Peyer's patch (tissue), 4 donors: ENCODE measurements at places on chromosomes 16 and 17. TPM values are rescaled to one million over a fixed set of nuclear protein-coding genes. Genes with fewer than 3 reads are reported as not detected.

- H3K27ac ChIP-seq: no peak overlapping the region
- no peak for DNase-seq
- no peaks in the 10 kb centered on the region for H3K27me3 ChIP-seq
Measured at GRCh38 chr17:15930426-15930825, 14.5 kb upstream of the ADORA2B start.

HOXB3 gene
- 68.1 TPM for total RNA-seq

GRCh38 chr16:8110572-8111514, 479.5 kb downstream of the TMEM114 start:
- H3K36me3 ChIP-seq: no peaks in the 10 kb centered on the region
- DNase-seq: no peak
- H3K4me3 ChIP-seq: no peak overlapping the region
- H3K27ac ChIP-seq: no peak overlapping the region
- no peaks in the 10 kb centered on the region for H3K27me3 ChIP-seq
- H3K4me1 ChIP-seq: no peaks in the 10 kb centered on the region

GRCh38 chr16:10607157-10607556, 26.8 kb upstream of the EMP2 start:
- no peaks in the 10 kb centered on the region for H3K36me3 ChIP-seq
- H3K27me3 ChIP-seq: no peaks in the 10 kb centered on the region
- no peak overlapping the region for H3K27ac ChIP-seq
- no peak for DNase-seq
- H3K4me3 ChIP-seq: no peak overlapping the region

NACA2 gene
- not detected for total RNA-seq

DNA sequence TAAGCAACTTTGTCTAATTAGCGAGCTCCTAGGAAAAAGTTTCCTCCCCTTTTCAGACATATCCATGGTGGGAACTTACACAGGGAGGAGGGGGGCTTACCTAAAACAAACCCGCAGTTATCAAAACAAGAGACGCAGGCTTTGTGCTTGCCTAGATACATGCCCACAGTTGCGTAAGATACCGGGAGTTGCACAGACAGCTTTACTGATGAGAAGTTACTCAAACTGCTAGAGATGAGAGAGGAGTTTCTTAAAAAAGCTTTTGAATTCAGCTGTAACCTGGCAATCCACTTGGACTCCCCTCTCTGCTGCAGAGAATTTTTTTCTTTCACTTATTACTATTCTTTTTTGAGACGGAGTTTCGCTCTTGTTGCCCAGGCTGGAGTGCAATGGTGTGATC, 6.8 kb upstream of the ZP2 start:
- no peak for DNase-seq
- H3K27me3 ChIP-seq: no peaks in the 10 kb centered on the region
- H3K27ac ChIP-seq: no peak overlapping the region

SLFN11 gene
- 3.6 TPM for total RNA-seq

- H3K36me3 ChIP-seq: no peaks in the 10 kb centered on the region
- no peak for DNase-seq
- H3K27me3 ChIP-seq: no peaks in the 10 kb centered on the region
- H3K4me3 ChIP-seq: no peak overlapping the region
Measured at GRCh38 chr17:13099926-13100325, 82.1 kb upstream of the ELAC2 start.

DNA sequence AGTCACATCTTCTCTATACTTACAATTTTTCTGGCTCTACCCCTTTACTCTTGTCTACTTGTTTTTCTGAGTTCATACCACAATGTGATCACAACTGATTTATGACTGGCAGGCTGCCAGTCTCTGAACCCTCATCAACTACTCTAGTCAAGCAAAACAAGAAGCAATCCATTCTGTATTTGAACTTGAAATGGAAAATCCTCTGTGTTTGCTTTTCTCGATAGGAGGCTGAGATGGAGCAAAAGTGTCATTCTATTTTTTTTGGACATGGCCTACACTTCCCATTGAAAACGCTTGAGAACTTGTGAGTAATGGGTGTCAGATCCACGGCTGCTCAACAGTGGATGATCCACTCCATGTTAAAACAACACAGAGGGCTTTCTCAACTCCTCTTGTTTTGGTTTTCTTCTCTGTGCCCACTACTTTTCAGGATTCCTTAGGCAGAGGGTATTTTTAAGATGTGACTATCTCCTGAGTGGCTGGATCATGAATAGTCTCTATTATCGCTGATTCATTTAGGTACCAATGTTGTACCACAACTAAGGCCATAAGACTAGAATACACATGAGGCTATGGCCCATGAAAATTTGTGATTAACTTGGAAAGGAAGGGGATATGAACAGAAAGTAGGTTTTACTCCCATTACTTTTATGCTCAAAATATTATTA, 11.7 kb downstream of the TMEM100 start:
- no peaks in the 10 kb centered on the region for H3K4me1 ChIP-seq
- no peak overlapping the region for H3K4me3 ChIP-seq
- no peak for DNase-seq
- H3K27me3 ChIP-seq: no peaks in the 10 kb centered on the region

DNA sequence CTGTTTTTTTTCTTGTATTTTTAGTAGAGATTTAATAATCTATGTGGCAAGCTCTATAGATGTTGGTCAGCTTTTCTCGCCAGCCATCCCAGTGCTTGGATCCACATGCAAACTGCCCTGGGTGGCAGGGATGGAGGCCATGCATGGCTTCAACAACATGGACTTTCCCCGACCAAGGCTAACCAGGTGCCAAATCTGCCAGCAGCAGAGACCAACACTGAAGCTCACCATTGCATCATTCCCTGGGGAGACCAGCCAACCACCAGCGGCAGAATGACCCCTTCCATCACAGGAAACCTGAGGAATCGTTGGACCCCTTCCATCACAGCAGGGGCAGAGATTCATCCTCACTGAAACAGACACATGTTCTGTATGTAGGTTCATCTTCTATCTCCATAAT, 27.7 kb upstream of the ERCC4 start:
- no peak overlapping the region for H3K27ac ChIP-seq
- H3K36me3 ChIP-seq: no peaks in the 10 kb centered on the region
- H3K4me3 ChIP-seq: no peak overlapping the region
- no peaks in the 10 kb centered on the region for H3K4me1 ChIP-seq

GRCh38 chr17:65987988-65988387, 203.9 kb downstream of the CEP112 start:
- no peaks in the 10 kb centered on the region for H3K27me3 ChIP-seq
- no peak overlapping the region for H3K4me3 ChIP-seq
- no peaks in the 10 kb centered on the region for H3K36me3 ChIP-seq
- DNase-seq: no peak
- H3K4me1 ChIP-seq: no peaks in the 10 kb centered on the region
- H3K27ac ChIP-seq: no peak overlapping the region

DNA sequence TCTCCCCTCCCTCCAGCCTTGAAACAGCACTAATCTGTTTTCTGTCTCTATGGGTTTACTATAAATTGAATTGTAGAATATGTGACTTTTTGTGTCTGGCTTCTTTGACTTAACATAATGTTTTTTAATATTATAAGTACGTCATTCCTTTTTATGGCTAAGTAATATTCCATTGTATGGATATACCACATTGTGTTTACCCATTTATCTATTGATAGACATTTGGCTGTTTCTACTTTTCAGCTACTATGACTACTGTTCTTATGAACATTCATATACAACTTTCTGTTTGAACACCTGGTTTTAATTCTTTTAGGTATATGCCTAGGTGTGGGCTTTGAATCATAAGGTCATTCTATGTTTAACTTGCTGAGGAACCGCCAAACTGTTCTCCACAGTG, 961.9 kb downstream of the CDH8 start:
- H3K27ac ChIP-seq: no peak overlapping the region
- H3K27me3 ChIP-seq: no peaks in the 10 kb centered on the region
- DNase-seq: no peak
- H3K36me3 ChIP-seq: no peaks in the 10 kb centered on the region

HS3ST2 gene
- 0.40 TPM for total RNA-seq

GRCh38 chr17:73746314-73747073, 102.2 kb upstream of the SDK2 start:
- no peaks in the 10 kb centered on the region for H3K4me1 ChIP-seq
- H3K36me3 ChIP-seq: no peaks in the 10 kb centered on the region
- H3K27me3 ChIP-seq: no peaks in the 10 kb centered on the region
- H3K27ac ChIP-seq: no peak overlapping the region

- no peak for DNase-seq
- H3K4me1 ChIP-seq: no peaks in the 10 kb centered on the region
- H3K36me3 ChIP-seq: no peaks in the 10 kb centered on the region
- H3K27me3 ChIP-seq: no peaks in the 10 kb centered on the region
Measured at GRCh38 chr16:47716571-47716970, 255.4 kb downstream of the PHKB start.

DNA sequence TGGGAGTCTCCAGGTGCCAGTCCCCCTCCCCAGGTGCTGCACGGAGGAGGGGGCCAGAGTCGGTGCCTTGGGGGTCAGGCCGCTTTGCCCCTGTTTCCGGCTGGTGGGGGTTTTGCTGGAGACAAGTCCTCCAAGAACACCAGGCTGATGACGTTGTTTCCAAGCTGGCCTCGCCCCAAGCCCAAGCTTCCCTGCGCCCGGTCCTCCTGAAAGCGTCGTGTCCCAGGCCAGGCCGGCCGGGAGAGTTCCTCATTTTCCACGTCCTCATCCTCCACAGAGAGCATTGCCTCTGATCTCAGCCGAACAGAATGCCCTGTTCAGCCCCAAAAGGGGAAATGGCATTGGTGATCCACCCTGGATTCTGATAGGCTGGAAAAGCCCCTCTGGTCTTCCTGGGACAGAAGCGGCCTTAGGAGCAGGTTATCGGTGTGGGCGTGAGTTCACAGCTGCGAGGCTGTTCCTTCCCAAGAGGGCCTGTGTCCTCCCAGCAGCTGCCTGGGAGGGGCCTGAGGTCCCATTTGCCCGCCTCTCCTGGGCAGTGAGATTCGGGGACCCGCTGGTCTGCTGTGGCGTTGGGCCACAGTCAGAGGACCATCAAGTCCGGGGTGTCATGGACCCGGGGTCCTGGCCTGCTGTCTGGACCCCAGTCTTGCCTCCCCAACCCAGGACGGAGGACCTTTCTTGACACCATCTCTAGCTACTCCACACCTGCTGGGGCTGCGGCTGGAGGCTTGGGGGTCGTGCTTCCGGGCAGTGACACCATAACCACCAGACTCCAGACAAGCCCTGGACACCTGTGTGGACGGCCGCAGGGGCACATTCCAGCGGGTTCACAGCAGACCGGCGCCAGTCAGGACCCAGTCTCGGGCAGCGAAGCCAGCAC, 7.1 kb downstream of the SOX8 start:
- no peak for DNase-seq
- H3K4me3 ChIP-seq: no peak overlapping the region
- H3K27ac ChIP-seq: no peak overlapping the region
- no peaks in the 10 kb centered on the region for H3K36me3 ChIP-seq
- no peaks in the 10 kb centered on the region for H3K27me3 ChIP-seq
- no peaks in the 10 kb centered on the region for H3K4me1 ChIP-seq

- H3K27ac ChIP-seq: peak overlapping the region; percentile 91
- H3K36me3 ChIP-seq: peaks cover 13% of the 10 kb centered on the region
- H3K27me3 ChIP-seq: no peaks in the 10 kb centered on the region
- H3K4me3 ChIP-seq: peak overlapping the region; percentile 100
- H3K4me1 ChIP-seq: peaks cover 15% of the 10 kb centered on the region
- DNase-seq: peak; percentile 66
Measured at GRCh38 chr16:2223942-2224486, 623 bp downstream of the E4F1 start.

DNA sequence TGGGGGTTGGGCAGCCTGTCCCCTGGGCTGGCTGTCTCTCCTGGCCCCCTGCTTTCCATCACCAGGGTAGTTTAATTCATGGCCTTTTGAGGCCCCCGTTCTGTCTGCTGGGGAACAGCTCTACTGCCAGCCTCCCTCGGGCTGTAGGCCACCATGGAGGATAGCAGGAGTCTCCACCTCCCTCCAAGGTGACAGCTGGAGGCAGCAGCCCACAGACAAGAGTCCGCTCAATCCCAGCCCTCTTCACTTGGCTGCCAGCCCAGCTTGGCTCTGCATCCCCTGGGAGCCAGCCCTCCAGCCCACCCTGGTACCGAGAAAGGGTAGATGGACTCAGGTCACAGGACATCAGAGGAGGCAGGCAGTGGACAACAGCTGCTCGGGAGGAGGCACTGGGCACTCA, 194.6 kb upstream of the SDK2 start:
- H3K4me3 ChIP-seq: no peak overlapping the region
- no peak overlapping the region for H3K27ac ChIP-seq
- no peaks in the 10 kb centered on the region for H3K36me3 ChIP-seq

DNA sequence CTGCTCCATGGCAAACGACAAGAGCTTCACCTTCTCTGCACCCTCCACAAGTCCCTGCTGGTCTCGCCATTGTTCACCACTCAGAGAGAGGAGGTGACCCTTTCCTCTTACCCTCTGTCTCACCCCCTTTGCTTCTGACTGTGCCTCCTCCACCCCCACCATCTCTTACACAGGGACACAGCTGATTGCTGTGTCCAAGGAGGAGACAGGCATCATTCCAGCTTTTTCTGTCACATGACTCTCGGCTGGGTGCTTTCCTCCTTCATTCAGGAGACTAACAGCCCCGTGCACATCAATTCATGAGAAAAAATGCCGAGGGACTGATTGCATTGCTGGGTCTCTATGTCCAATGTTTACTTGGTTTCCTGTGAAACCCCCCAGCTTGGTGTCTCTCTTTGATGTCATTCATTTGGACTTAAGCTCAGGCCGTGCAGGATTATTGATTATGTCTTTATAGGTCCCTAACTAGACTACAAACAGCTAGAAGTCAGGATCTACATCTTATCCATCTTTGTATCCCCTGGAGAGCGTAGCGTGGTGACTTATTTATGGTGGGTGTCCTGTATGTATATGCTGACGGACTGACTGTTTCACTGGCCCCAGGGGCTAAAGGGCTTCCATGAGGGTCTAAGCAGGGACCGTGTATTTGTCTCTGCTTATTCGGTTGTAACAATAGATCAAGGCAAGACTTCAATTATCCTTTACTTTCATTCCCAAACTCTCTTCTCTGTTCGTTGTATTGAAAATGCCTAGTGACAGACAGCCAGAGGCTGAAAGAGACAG, 82.2 kb upstream of the CDH13 start:
- no peaks in the 10 kb centered on the region for H3K36me3 ChIP-seq
- no peak overlapping the region for H3K4me3 ChIP-seq
- H3K4me1 ChIP-seq: no peaks in the 10 kb centered on the region
- H3K27ac ChIP-seq: no peak overlapping the region

DNA sequence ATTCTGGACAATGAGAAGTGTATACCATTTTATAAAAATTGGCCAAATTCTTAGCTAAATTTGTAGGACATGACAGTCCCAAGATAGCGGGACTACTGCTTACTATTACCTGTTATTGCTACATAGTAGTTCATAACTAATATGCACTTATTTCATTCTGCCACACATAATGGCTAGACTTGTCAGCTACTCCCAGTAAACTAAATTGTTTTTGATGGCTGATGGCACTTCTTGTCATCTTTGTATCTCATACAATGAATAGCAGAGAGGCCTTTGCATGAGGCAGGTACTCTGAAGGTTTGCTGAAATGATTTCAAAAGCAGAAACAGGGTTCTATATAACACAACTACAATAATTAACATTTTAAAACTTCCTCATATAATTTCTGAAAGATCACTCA, 44.0 kb downstream of the ITFG1 start:
- no peaks in the 10 kb centered on the region for H3K36me3 ChIP-seq
- no peak overlapping the region for H3K27ac ChIP-seq
- H3K4me3 ChIP-seq: no peak overlapping the region
- no peak for DNase-seq
- no peaks in the 10 kb centered on the region for H3K27me3 ChIP-seq

- no peaks in the 10 kb centered on the region for H3K36me3 ChIP-seq
- no peaks in the 10 kb centered on the region for H3K27me3 ChIP-seq
- no peak for DNase-seq
- no peak overlapping the region for H3K4me3 ChIP-seq
Measured at GRCh38 chr17:77042476-77043231, 98.1 kb upstream of the SEC14L1 start.
